Suprapubic skin (tissue), 4 donors: ENCODE measurements at places on chromosomes 3 and 15. TPM values are rescaled to one million over a fixed set of nuclear protein-coding genes. Genes with fewer than 3 reads are reported as not detected.

GRCh38 chr15:61634837-61635236, 405.7 kb upstream of the RORA start:
- no peak for DNase-seq

GRCh38 chr15:43915631-43916325, 89.0 kb downstream of the WDR76 start:
- DNase-seq: no peak

Gene COL6A5
- 0.32 TPM for total RNA-seq

DNA sequence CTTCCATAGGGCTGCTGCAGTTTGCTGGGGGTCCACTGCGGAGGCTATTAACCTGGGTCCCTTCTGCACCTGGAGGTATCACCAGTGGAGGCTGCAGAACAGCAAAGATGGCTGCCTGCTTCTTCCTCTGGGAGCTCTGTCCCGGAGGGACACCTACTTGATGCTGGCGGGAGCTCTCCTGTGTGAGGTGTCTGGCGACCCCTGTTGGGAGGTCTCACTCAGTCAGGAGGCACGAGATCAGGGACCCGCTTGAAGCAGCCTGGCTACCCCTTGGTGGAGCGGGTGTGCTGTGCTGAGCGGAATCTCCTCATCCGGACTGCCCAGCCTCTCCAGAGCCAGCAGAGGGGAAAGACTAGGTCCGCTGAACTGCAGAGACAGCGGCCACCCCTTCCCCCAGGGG, 56.0 kb upstream of the CTXND1 start:
- DNase-seq: no peak

DNA sequence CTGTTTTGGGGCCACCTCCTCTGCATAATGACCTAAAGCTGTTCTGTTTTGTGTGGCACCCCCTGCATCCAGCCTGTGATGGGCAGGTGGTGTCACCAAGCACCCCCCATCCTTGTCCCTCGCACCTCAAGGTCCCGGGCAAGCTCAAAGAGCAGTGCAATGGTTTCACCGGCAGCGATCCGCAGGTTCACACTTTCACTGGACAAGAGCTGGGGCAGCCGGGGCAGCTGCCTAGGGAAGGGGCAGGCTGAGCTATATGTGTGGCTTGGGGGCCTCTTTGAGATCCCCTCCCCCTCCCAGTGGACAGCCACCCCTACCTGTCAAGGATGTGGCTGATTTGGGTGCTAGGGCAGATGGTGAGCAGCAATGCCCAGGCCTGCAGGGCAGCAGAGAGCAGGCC, 3.1 kb downstream of the IFRD2 start:
- no peak for DNase-seq

Gene DLL4
- total RNA-seq: 5.3 TPM

Gene POLQ
- 0.79 TPM for total RNA-seq
